SJCRH30 (cell line): ENCODE measurements at places on chromosomes 5 and 9. TPM values are rescaled to one million over a fixed set of nuclear protein-coding genes. Genes with fewer than 3 reads are reported as not detected.

The PCDHB3 gene
- 1.3 and 1.6 TPM in 2 replicates for total RNA-seq

The PCDH12 gene
- 0.25 and 0.42 TPM in 2 replicates for total RNA-seq

The RASGRF2 gene
- total RNA-seq, result 6.7 and 6.9 TPM in 2 replicates

The C5orf58 gene
- total RNA-seq, result not detected in 2 replicates

The TAS2R1 gene
- total RNA-seq, result not detected in 2 replicates

DNA sequence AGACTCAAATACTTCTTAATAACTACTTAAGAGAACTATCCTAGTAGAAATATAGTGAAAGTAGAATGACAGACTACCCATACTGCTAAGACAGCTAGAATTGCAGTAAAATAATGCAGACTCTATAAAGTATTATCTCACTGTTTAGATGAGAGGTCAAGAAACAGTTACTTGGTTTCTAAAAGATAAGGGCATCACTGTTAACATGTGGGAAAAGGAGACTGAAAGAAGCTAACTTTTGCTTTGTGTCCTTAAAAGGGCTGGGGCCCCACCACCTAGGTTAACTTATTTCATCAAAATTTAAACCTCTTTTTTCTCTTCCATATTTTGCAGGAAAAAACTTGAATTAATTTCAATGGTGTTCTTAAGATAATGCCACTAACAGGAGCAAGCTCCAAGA, 204.3 kb downstream of the CNTLN start:
- H3K4me3 ChIP-seq, result no peak overlapping the region
- H3K27ac ChIP-seq, result no peak overlapping the region
- DNase-seq, result no peak
- H3K36me3 ChIP-seq, result 0 out of 2 replicates have a peak, but pooled peaks cover 5% of the 10 kb centered on the region
- H3K27me3 ChIP-seq, result no peaks in the 10 kb centered on the region

DNA sequence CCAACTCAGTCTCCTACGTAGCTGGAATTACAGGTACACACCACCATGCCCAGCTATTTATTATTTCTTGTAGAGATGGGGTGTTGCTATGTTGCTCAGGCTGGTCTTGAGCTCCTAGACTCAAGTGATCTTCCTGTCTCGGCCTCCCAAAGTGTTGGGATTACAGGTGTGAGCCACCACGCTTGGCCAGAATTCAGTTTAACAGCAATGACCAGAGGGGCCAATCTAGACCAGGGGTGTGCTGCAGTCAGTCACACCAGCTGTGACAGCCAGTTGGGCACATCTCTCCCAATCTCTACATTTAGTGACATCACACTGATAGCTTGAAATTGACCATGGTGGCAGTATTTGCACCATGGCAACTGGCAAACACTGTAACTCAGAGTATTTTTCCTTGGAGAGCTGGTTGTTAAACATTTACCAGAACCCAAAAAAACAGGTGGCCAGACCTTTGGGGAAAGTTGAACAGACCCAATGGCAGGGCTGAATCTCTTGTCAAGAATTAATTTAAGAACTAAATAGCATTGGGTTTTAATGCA, 67.7 kb upstream of the UBTD2 start:
- H3K27ac ChIP-seq, result no peak overlapping the region
- no peaks in the 10 kb centered on the region for H3K27me3 ChIP-seq

- peak; percentile 84 for DNase-seq
- H3K4me1 ChIP-seq, result peaks cover 70% of the 10 kb centered on the region
Measured at GRCh38 chr5:173498286-173498685, 118.2 kb downstream of the BOD1 start.

The TEX48 gene
- not detected in 2 replicates for total RNA-seq

The PCA3 gene
- total RNA-seq, result 0.35 and 0.59 TPM in 2 replicates

The HCN1 gene
- under 0.01 TPM in 1 of 2 replicates, not detected in the other for total RNA-seq

DNA sequence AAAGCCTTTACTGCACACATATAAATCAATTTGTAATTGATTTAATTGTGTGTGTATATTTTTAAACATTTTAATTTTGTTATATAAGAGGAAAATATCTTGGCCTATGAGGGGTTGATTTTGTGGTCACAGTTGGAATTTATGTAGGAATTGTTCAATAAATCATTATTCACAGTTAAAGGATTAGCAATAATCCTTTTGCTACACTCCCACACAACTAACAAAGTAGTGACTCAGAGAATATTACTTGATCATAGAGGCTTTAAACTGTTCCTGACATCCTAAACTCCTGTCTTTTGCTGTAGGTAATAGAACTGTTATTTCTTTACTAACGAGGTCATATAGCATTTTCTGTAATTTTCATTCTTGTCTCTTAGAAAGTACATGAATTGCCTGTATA, 95.5 kb downstream of the ZCCHC7 start:
- H3K27me3 ChIP-seq, result no peaks in the 10 kb centered on the region
- no peaks in the 10 kb centered on the region for H3K36me3 ChIP-seq
- H3K27ac ChIP-seq, result no peak overlapping the region

DNA sequence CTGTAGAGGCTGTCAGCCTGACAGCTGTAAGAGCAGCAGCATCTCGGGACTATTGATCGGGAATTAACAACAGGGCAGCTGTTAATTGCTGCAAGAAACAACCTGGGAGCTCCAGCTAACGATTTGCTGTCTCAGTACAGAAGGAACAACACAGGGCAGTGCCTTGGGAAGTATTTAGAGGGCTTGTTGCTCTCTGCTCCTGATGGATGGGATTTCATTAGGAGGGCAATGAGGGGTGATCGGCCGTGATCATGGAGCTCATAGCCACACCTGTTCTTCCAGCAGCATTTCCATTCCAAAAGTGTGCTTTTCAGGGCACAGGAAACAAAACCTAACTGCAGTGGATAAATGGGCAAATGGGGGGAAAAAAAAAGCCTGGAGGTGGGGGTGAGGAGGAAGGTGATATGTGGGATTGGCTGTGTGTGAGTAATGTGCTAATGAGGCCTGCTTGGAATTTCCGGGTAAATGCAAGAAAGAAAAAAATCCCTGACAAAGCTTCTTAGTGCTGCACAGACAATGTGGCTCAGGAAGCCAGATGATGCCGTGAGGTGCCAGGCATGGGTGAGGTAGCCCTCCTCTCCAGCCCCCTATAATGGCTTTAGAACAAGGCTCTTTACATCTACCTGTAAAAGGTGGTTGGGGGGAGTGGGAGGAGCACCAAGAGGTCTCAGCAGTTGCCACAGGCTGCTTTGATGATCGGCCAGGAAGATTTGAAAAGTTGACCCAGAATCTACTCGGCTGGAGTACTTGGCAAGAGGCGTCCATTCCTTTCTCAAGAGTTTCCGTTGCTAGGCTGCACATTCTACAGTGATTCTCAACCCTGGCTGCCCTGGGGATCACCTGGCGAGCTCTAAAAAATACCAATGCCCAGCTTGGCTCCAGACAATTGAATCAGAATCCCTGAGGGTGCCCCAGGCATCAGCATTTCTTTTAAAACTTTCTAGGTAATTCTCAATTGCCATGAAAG, 139.5 kb upstream of the KLF9 start:
- DNase-seq, result no peak
- no peaks in the 10 kb centered on the region for H3K27me3 ChIP-seq
- no peak overlapping the region for H3K4me3 ChIP-seq
- no peaks in the 10 kb centered on the region for H3K36me3 ChIP-seq
- H3K27ac ChIP-seq, result no peak overlapping the region

The TMC1 gene
- total RNA-seq, result not detected in 2 replicates

The C9 gene
- total RNA-seq, result not detected in 2 replicates

The PLCXD3 gene
- total RNA-seq, result not detected in 2 replicates

The ENC1 gene
- 104 and 109 TPM in 2 replicates for total RNA-seq

GRCh38 chr5:165086465-165086864, 1581.0 kb downstream of the MAT2B start:
- no peaks in the 10 kb centered on the region for H3K27me3 ChIP-seq
- H3K27ac ChIP-seq, result no peak overlapping the region
- H3K4me3 ChIP-seq, result no peak overlapping the region

DNA sequence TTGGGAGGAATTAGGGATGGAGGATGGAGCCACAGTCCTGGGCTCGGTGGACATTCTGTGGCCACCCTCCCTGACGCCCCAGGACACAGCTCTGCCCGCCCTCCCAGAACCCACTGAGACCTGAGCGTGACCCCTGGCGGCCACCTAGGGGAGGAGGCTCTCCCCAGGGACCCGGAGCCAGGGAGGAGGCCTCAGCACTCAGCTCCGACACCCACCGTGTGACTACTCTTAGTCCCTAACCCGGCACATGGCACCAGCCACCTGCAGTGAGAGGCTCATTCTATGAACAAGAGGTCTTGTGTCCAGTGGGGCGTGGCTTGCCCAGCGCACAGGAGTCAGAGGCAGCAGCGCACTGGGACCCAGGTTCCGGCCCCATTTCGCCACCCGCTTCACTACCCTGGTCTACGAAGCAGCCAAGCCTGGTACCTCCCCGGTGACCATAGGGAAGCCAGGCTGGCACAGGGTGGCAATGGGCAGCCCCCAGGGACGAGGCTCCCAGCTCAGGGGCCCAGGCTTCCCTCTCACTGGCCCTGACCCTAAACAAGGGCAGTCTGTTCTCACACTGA, 10.2 kb downstream of the SARDH start:
- peaks cover 4% of the 10 kb centered on the region for H3K4me1 ChIP-seq
- no peak overlapping the region for H3K27ac ChIP-seq
- H3K4me3 ChIP-seq, result no peak overlapping the region
- peak; percentile 8 for DNase-seq
- no peaks in the 10 kb centered on the region for H3K27me3 ChIP-seq

DNA sequence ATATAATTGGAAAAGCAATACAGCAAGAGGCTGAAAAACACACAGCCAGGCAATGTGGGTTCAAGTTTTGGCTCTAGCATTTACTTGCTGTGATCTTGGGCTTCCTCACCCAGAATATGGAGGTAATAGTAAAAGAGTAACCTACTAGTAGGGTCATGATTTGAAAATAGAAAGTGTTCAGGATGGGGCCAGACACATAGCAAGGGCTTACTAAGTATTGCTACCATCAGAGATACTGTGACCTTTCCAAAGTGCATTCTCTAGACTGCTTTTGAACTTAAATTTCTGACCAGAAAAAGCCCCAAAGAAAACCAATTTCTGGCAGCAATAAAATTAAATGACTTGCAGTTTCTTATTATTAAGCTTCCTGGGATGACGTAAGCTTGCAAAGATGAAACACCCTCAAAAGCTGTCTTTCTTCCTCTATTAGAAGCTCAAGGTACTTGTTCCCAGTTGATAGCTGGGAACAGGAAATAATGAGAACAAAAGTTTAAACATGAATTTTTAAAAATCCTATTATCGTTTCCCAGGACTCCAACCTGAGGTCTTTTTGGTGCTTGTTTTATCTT, 20.3 kb downstream of the SLC45A2 start:
- H3K36me3 ChIP-seq, result no peaks in the 10 kb centered on the region
- DNase-seq, result no peak
- H3K4me3 ChIP-seq, result no peak overlapping the region
- H3K27me3 ChIP-seq, result no peaks in the 10 kb centered on the region

DNA sequence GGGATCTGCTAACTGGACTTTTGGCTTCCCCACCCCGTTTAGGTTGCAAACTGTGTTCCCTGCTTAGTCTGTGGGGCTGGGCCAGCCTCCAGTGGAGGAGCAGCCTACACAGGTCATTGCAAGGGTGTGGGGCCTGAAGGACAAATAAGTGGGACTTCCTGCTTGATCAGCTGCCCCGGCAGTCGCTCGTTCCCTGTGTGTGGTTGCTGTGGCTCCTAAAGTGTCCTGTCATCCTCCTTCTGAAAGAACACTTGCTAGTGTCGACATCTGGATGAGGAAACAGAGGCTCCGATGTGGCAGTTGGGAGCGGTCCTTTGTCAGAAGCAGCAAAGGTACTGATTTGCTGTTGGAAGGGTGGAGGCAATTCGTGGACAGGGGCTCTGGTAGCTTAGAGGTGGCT, 88.9 kb upstream of the TBCA start:
- H3K36me3 ChIP-seq, result no peaks in the 10 kb centered on the region
- no peak overlapping the region for H3K4me3 ChIP-seq
- H3K27ac ChIP-seq, result no peak overlapping the region
- no peaks in the 10 kb centered on the region for H3K27me3 ChIP-seq
- no peak for DNase-seq

The ADCY2 gene
- total RNA-seq, result 6.5 and 9.6 TPM in 2 replicates

- no peaks in the 10 kb centered on the region for H3K27me3 ChIP-seq
- no peaks in the 10 kb centered on the region for H3K4me1 ChIP-seq
- no peak for DNase-seq
- H3K27ac ChIP-seq, result no peak overlapping the region
- no peak overlapping the region for H3K4me3 ChIP-seq
Measured at GRCh38 chr9:133333566-133333965, 2.4 kb downstream of the SURF6 start.

The TXNDC8 gene
- not detected in 2 replicates for total RNA-seq

GRCh38 chr9:131918481-131918880, 161.2 kb downstream of the MED27 start:
- no peak for DNase-seq
- no peaks in the 10 kb centered on the region for H3K4me1 ChIP-seq
- no peak overlapping the region for H3K27ac ChIP-seq
- no peaks in the 10 kb centered on the region for H3K27me3 ChIP-seq

DNA sequence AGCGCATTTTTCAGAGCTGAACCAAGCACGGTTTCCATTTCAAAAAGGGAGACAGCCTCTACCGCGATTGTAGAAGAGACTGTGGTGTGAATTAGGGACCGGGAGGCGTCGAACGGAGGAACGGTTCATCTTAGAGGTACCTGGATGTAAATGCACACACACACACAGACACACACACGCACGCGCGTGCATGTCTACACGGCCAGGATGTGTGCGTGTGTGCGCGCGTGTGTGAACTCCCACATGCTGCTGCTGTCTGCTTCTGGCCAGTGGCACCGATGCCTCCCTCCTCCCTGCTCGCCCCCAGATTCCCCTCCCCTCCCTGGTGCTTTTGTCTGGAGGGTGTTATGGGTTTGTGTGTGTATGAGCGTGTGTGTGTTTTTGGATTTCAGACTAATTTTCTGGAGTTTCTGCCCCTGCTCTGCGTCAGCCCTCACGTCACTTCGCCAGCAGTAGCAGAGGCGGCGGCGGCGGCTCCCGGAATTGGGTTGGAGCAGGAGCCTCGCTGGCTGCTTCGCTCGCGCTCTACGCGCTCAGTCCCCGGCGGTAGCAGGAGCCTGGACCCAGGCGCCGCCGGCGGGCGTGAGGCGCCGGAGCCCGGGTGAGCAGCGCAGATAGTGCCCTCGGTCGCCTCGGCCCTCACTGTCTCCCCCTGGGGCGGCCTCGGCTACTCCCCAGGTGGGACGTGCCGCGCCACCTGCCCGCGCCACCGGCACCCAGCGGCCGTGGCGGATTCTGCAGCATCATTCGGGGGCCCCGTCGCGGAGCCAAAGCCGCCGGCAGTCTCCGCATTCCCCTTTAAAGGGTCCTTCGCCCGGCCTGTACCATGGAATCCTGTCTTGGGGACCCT, at the start of gene NTRK2:
Gene NTRK2 (plus strand): TSS at position 442 of the 850 bp plus-strand sequence. CDS start 1,020 bp downstream, outside the sequence.
- no peak within 1 kb of the TSS for H3K27ac ChIP-seq
- no peaks in the 10 kb centered on the region for H3K4me1 ChIP-seq
- H3K36me3 ChIP-seq, result no peaks in the 10 kb centered on the region
- no peak within 1 kb of the TSS for H3K4me3 ChIP-seq
- peaks cover 4% of the 10 kb centered on the region; the same call in 1 of the 2 replicates for H3K27me3 ChIP-seq
- no peak for DNase-seq

DNA sequence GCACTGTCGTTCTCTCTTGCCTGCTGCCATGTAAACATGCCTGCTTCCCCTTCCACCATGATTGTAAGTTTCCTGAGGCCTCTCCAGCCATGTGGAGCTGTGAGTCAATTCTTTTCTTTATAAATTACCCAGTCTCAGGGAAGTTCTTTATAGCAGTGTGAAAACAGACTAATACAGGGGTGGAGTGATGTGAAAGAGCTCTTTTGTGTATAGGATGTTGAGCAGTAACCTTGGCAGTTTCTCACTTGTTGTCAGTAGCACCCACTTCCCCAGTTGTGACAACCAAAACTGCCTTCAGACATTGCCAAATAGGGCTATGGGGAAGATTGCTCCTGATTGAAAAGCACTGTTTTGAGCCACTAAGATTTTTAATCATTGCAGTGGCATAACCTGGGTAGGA, 552.2 kb upstream of the ZNF462 start:
- no peak overlapping the region for H3K27ac ChIP-seq
- no peaks in the 10 kb centered on the region for H3K36me3 ChIP-seq
- no peaks in the 10 kb centered on the region for H3K27me3 ChIP-seq
- H3K4me3 ChIP-seq, result no peak overlapping the region
